ENCODE measurements at places on chromosomes 7 and 10.

GRCh38 chr7:117873310-117874190 is at the start of gene CTTNBP2:
Gene CTTNBP2 (minus strand): TSS chr7:117873441. CDS start chr7:117873415, 26 bp downstream.
- peak; percentile 51 for DNase-seq

GRCh38 chr10:123943307-123943706 is 51.7 kb upstream of the CPXM2 start:
- DNase-seq: no peak

DNA sequence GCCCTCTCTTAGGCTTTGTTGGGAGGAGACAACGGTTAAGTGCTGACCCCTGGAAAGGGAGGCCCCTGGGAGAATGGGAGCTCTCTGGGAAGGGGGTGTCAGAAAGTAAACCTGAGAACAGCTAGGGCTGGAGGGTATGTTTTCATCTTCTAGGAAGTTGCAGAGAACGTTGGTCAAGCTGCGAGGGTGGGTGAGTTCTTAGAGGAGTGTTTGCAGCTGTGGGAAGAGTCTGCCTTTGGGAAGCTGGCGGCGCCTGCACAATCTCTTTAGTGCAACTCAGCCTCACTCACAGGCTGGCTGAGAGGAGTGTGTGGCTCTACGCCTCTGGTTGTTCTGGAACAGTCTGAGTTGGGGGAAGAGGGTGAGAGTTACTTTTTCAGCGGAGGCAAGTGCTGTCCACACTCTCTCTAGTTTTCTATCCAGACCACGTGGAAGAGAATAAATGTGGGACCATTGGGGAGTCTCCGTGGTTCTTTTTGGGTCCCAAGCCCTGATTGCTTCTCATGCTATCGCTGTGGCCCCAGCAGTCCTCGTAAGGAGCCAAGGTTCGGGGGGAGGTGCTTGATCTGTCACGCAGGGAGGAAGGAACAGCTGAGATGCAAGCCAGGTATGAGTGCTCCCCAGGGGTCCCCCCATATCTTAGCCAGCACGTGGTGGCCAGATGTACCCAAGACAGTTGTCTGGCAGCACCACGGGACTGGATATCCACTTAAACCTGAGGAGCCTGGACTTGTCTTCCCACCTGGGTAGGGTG is 237.2 kb downstream of the BUB3 start:
- no peak for DNase-seq

- DNase-seq: no peak
Observed at GRCh38 chr10:126634911-126635310, 35.6 kb downstream of the C10orf90 start.

- DNase-seq: no peak
Observed at GRCh38 chr10:132643709-132644526, 106.3 kb downstream of the INPP5A start.

DNA sequence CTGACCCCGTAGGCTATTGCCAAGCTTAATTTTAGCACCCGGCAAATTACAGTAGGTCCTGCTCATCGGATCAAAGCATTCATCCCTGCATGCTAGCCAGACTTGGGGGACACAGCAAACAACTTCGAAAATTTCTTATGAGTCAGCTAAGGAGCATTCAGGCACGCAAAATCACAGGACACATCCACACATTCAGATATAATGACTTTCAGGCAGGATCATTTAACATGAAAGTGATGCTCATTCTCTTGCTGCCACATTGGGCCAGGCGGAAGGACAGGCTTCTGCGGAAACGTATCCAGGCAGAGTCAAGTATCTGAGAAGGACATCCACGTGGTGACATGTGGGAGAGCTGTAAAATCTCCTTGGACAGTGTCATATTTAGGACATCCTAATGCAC is 474.0 kb upstream of the NRP1 start:
- DNase-seq: no peak

- DNase-seq: no peak
Observed at GRCh38 chr10:31700181-31700611, 228.4 kb downstream of the ARHGAP12 start.

DNA sequence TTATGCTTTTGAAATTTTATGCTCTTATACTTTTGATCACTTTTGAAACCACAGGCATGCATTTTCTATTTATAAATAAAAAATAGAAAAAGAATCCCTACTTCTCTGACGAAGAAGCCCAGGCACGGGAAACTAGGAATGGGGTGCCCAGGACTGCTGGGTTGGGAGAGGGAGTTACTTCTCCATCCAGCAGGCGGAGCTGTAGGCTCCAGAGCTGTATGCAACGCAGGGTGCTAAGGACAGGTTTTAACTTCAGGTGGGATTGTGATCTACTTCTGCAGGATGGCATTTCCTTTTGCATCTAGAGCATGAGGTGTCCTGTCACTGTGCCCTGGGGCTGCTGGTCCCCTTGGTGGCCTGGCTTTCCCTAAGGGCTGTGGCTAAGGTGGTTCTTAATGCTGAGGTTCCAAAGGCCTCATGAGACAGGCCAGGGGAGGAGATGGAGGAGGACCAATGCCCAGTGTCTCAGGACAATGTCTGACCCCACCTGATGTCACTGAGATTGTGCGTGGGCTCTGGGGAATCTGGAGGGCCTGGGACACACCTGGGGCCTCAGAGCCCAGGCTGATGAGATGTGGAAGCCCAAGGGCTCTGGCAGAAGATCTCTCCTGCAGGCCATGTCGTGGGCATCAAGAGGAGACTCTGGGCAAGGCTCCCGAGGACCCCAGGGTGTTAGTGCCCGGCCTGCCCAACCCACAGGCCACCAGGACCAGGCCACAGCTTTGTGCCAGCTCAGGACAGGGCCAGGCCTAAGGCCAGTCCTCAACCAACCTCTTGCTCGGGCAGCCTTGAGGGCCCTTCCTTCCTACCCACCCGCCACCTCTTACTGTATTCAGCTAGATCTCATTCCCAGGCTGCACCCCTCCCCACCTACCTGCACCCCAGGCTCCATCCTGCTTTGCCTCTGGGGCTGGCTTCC is 507 bp downstream of the CCDC201 start:
- no peak for DNase-seq

DNA sequence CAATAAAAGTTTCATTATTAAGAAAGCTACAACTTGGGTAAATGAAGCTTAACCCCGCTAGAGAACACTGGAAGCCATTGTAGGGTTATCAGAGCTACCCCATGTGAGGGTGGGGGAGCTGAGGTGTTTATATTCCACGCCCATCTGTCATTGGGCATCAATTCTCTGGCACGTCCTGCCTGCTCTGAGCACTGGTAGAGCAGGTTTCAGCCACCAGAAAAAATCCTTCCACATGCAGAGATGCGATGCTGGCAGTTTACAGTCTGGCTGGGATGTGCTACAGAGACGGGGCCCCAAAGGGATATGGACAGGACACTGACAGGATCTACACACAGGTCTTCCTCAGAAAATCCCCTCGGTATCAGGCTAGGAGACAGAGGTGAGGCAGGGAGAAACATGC is 15.9 kb upstream of the RAPGEF5 start:
- no peak for DNase-seq

GRCh38 chr10:113064039-113064438 is 114.0 kb downstream of the TCF7L2 start:
- no peak for DNase-seq

DNA sequence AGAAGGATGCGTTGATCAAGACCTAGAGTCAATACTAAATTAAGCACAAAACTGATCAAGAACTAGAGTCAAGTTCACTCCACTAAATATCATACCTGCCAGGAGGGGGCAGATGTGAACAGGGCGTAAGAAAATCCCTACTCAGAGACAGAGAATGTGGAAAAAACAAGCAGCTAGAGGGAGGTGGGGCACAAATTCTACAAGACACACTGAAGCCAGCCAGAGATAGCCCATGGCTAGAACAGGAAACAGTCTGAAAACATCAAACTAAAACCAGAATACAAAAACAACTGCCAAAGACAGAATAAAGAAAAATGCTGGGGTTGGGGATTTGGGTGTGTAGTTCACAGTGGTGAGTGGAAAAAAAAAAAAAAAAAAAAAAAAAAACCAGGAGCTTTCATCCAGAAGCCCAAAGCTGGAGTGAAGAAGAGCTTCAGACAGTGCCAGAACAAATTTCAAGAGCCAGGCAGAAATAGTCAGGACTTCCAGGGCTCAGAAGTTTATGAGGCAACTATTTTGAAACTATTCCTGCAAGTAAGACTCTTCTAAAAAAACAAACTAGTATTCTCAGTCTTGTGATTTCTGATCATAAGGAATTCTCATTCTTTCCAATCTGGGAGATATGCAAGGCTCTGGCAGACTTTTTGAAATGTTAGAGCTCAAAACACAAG is 118.3 kb downstream of the CCDC71L start:
- peak; percentile 10 for DNase-seq

DNA sequence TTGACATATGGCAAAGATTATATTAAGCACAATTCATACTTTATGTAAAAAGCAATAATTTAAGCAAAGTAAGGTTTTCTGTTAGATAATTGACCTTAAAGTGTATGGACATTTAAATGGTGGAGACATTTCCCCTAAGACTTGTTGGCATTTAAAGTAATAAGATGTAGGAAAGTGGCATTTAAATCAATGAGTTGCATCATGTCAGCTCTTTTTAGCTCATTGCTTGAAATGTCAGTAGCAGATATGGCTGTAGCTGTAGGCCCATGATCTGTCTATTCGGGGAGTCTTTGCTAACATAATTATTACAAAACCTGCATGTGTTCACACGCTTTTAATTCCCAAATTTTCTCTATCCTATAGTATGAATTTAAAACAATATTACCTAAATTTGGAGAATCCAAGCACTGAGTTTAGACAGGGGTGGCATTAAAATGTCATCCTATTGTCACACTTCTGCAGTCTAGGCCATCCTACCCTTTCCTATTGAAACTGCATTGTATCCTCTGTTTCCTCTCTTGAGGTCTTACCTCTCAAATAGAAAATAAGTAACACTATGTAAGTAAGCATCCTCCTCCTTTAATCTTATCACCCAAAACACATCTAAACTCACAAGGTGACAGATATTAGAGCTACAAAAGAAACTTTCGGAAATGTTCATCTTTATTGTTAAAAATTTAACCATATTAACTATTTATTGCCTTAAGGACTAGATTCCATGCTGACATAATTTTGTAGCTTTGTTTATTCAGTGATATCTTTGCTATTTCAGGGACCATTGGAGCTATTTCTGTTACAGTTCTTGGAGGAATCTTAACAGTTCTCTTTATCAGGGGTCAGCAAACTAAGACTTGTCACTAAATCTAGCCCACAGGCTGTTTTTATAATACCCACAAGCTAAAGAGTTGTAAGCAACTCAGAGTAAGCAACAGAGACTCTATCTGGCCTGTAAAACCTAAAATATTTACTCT is 91.2 kb downstream of the LCOR start:
- no peak for DNase-seq

DNA sequence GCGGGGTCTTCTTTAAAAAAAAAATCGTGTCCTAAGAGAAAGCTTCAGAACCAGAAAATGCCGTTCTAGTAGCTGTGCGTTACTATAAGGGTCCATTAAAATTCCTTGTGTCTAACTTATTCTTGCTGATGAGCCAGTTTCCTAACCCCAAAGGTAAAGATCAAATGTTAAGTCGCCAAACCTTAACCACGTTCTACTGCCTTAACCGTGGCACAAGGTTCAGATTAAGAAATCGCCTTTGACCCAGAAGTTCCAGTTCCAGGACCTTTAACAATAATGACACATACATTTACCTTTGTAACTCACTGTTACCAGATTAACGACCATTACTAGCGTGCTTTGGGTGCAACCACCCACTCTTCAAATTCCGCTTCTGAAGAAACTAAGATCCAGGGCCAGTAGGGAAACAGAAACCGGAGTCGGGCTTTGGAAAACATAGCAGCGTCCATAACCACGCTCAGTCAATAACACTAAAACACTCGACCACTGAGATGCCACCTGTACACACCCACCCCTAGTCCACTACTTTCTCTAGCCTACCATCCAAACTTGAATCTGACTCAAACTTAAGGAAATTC is 620 bp downstream of the BET1 start:
- no peak for DNase-seq

DNA sequence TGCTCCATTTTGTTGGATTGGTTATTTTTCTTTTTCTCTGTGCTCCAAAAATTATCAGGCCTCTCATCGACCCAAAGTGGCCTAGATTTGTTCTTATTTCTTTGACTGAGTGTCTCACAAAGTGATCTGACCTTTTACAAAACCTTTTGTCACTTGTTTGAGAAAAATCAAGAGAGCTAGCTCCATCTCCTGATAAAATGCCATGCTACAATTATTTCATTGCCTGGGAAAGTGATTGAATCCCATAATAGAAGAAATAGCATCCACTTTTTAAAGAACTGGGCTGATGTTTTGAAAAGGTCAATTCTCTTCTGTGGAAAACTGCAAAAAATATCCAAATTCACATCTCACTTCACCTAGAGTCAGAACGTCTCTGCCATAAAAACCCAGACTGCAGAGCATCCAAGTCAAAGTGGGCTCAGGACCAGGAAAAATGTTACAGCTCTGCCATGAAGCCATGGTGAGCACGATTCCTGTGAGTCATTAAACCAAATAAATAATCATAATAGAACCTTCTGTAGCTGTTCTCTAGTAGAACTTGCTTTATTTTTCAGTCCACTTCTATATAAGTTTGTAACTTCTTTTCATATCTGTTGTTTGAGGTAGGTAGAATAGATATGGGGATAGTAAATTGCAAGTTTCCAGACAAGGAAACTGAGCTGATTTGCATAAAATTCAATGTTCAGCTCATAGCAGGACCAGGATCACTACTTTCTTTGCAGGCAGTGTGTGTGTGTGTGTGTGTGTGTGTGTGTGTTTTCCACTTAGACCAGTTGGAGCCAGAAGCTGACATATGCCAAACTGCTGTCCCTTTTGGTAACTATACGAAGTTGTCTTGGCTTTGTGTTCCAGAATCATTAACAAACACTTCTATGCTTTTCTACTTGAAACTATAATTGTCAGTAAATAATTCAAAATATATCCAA is 632.5 kb upstream of the ANKRD30A start:
- DNase-seq: no peak

DNA sequence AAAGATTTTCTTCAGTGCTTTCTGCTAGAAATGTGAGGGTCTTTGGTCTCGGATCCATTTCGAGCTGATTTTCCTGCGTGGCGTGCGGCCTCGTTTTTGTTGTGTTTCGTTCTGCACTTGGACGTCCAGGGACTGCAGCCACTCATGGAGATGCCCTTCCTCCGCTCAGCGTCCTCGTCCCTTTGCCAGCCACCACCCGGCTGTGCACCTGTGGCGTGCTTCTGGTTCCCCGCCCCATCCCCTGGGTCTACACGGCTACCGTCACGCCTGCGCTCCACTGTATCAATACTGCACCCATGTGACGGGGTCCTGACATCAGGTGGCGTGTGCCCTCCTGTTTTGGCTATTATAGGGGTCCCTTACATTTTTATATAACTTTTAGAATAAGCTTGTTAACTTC is 42.7 kb upstream of the NKX6-2 start:
- DNase-seq: no peak

Data from progenitor cell of endocrine pancreas (in vitro differentiated cells).